ENCODE measurements at places on chromosomes 1 and 21. TPM values are rescaled to one million over a fixed set of nuclear protein-coding genes. Genes with fewer than 3 reads are reported as not detected.

DNA sequence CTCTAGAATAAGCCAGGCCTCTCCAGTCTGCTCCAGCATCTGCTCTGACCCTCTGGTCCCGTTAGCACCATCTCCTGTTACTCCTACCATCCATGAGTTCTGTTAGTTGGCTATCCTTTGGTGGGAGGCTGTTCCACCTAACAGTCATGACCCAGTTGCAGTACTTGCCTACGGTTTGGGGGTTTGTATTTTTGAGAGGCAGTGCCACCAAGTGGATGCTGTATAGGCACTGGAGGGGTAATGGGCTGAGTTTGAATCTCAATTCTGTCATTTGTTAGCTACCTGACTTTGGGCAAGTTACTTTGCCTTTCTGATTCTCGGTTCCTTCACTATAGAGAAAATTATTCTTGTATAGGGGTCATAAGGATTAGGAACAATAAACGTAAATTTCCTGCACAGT lies 12.1 kb upstream of the C8B start:
- no peak for DNase-seq

DNA sequence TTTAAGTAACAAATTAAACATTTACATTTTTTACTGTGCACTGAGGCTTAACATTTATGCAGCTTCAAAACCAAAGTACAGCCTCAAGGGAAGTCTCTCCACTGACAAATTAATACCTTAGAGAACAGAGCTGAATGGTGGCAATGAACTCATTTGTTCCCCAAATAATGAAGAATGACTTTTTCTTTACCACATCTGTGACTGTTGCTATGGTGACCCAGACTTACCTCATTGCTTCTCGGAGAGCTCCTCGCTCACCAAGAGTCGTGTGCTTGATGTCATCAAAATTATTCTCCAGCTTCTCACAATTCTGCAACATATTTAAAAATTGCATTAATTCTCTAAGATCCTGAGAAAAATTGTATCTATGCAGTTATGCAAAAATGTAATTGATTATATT lies 92.9 kb downstream of the DPYD start:
- DNase-seq = no peak

- DNase-seq = no peak
Observed at GRCh38 chr1:1891349-1892078, 627 bp upstream of the GNB1 start.

DNA sequence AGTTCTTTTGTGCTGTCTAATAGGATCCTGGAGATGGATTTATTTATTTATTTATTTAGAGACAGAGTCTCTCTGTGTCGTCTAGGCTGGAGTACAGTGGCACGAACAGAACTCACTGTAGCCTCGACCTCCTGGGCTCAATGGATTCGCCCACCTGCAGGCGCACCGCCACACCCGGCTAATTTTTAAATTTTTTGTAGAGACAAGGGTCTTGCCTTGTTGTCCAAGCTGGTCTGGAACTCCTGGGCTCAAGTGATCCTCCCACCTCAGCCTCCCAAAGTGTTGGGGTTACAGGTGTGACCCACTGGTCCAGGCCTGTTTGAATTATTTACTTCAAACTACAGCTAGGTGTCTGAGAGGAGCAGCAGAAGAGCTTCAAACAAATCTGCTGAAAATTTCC lies 9.6 kb upstream of the SPEN start:
- DNase-seq = no peak

DNA sequence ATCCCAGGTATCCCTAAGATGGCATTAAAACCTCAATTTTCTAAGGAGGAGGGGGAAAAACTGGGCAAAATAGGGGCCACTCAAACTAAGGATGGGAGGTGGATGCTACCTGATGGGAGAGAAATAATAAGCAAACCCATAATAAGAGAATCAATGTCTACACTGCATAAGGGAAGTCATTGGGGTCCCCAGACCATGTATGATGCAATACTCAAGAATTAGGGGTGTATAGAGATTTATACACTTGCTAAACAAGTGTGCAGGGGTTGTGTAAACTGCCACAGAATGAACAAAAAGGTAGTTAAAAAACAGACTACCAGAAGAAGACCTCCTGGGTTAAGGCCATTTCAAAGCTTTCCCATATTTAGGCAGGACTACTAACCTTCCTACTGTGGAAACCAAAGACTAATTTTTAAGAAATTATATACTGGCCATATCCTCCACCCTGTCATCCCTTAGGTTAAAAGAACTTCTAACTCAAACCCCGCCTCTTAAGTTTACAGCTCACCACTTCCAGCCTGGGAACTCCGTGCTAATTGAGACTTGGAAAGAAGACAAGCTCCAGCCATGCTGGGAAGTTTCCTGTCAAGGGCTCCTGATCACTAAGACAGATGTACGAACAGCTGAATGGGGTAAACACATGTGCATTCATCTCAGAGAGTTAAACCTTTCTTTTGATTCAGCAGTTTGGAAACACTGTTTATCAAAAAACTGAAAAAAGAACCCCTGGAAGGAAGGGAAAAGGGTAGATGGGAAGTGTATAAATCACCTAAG lies 64.4 kb upstream of the TLR5 start:
- no peak for DNase-seq

DNA sequence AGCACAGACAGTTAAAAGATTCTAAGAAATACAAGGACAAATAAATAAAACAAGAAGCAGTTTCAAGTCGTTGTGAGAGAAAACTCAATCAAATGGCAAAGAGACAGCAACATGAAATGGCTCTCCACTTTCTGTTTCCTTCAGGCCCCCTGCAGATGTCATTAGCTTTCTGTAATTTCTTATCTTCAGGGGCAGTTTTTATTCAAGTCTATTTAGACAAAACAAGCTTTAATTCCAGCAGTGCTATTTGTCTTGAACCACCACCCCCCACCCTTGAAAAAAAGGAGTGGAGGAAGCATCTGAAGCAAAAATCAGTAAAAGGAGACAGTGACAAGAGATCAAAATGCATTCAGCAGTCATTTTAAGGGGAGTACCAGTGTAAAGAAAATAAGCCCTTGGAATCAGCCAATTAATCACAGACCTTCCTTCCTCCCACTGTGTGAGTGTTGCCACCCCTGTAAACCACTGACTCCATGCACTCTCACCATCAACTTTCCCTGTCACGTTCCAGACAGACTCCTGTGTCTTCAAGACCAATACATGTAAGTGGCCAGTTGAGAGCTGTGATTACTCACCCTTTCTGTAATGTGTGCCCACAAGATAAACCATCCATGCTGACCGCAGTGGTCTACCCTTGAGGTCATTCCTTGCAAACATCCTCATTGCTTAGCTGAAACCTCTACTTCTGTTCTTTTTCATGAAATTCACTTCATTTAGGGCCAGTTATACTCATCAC lies 136.1 kb upstream of the HOOK1 start:
- DNase-seq = no peak

The TLR5 gene
- total RNA-seq = 20.2 TPM

The SPRR2F gene
- not detected for total RNA-seq

GRCh38 chr1:59689730-59690129 lies 125.0 kb upstream of the HOOK1 start:
- no peak for DNase-seq

The GCSAML gene
- total RNA-seq = 1.2 TPM

DNA sequence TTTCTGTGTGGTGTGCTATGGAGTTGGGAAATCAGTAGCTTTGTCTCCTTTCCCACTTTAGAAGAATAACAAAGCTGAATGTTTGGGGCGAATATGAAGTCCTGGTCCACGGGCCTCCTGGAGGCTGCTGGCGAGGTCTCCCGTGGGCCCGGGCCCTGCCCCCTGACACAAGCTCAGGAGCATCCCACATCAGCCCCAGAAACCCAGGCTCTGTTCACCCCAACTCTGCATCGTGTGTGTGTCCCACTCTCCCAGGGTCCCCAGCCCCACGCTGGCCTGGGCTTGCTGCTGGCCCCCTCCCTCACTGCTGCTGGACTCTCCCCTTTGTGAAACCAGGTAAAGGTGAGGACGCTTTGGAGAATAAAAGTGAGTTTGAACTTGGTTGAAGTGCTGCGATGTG lies 8.1 kb downstream of the PRDM16 start:
- DNase-seq = no peak

GRCh38 chr1:169604781-169605560 lies 18.7 kb upstream of the F5 start:
- DNase-seq = no peak

GRCh38 chr1:243938208-243938607 lies 88.2 kb upstream of the AKT3 start:
- DNase-seq = no peak

The MINDY1 gene
- 28.3 TPM for total RNA-seq

DNA sequence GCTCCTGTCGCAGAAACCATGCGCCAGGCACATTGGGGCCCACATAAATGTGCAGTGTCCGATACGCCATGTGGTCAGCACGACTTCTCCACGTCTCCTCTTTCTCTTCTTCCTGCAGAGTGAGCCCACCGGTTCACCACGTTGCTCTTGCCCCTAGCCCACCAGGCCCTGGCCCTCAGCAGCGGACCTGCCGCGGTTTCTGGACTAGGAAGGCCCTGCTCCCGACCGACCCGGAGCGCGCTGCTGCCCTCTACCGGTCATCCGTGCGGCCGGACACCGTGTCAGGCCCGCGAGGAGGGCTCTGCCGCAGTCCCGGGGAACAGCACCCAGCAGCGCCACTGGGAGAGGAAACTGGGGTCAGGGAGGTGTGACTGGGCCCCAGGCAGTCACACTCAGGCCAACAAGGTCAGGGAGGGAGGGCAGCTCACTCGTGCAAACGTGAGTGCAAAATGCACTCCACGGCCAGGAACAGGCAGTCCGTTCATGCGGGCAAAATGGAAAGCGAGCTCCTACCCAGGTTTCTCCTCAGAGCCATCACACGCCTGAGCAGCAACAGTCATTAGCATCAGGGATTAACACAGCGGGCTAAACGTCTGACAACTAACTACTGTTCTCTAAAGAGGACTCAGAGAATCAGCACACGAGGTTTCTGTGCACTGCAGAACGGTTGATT lies 13.7 kb downstream of the TLR5 start:
- DNase-seq = no peak

The C1orf141 gene
- total RNA-seq = not detected

GRCh38 chr1:156643778-156644092 lies 1.8 kb downstream of the BCAN start:
- DNase-seq = no peak

The CHRNB2 gene
- total RNA-seq = not detected

The ASH1L gene
- 84.2 TPM for total RNA-seq

DNA sequence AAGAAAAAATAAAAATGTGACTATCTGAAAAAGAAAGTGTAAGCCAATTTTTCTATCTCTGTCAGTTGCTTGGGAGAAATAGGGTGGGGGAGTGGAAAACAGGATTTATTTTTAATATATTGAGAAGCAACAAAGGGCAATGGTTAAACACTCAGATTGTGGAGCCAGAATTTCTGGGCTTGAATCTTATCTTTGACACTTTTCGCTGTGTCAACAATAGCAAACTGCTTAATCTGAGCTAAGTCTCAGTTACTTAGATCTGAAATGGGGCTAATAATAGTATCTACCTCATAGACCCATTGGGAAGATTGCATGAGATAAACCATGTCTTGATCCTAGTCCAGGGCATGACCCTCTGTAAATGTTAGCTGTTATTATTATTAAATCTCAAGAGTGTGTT lies 468.1 kb downstream of the ADGRL2 start:
- DNase-seq = no peak

DNA sequence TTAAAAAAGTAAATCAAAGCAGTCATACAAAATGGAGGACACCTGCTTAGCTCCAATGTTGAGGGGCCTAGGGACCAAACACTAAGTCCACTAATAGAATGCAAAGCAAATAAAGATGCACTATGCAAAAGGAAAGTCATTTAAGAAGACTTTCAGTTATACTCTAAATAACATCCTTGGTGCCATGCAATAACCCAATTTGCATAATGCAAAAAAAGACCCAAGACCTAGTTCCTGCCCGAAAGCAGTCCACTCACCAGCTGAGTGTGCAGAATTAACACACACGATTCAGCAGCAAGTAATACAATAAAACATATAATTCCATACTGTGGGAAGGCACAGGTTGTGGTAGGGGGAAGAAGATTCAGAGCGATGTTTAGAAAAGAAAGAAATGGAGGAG lies 101.8 kb downstream of the TGFBR3 start:
- no peak for DNase-seq

The SPATA17 gene
- not detected for total RNA-seq

- no peak for DNase-seq
Observed at GRCh38 chr1:154329152-154329521, 3.8 kb downstream of the ATP8B2 start.

DNA sequence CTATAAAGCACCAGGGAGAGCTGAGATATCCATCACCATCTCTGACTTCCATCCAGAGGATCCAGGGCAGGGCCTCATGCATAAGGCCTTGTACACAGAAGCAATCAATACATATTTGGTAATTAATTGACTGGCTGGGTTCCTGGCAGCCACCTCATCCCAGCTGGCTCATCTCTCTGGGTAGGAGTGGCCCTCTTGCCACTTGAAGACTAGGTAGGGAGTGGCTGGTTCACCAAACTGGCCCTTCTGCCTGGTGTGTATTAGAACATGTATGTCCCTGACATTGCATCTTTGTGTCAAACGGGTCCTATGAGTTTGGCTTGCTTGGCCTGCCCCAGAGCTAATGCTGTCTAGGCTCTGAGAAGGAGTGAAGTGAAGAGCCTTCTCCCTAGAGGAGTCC lies 11.8 kb downstream of the NUAK2 start:
- no peak for DNase-seq

DNA sequence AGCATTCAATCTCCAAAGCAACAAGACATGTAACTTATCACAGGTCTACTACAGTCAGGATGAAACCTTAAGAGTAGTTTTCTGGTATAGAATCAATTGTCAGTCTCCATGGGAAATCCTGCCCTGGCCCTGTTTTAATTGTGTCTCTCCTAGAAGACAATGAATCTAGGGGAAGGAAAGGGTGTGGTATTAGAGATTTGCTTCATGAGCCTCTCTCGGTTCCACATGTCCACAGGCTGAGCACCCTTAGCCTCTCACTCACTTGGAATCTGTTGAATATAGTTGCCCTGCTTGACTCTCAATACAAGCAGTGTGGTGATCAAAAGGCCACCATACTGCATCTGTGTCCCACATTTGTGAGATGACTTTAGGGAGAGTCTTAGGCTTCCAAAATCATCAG lies 17.7 kb downstream of the SPATA46 start:
- no peak for DNase-seq
